ENCODE measurements at places on chromosomes 1 and 21. TPM values are rescaled to one million over a fixed set of nuclear protein-coding genes. Genes with fewer than 3 reads are reported as not detected.
A peak's percentile ranks its signal among the peaks of the same experiment; 100 is the strongest.

- H3K36me3 ChIP-seq = peaks cover 5% of the 10 kb centered on the region
- peak overlapping the region; percentile 97 for H3K27ac ChIP-seq
- DNase-seq = peak; percentile 34
- no peaks in the 10 kb centered on the region for H3K27me3 ChIP-seq
- H3K4me1 ChIP-seq = peaks cover 73% of the 10 kb centered on the region
These were observed 39.3 kb upstream of the EPS8L3 start for GRCh38 chr1:109802901-109803561.

GRCh38 chr1:93670141-93670540 lies 11.5 kb downstream of the BCAR3 start:
- peaks cover 5% of the 10 kb centered on the region for H3K27me3 ChIP-seq
- no peaks in the 10 kb centered on the region for H3K4me1 ChIP-seq
- no peak overlapping the region for H3K4me3 ChIP-seq
- no peaks in the 10 kb centered on the region for H3K36me3 ChIP-seq
- no peak overlapping the region for H3K27ac ChIP-seq

DNA sequence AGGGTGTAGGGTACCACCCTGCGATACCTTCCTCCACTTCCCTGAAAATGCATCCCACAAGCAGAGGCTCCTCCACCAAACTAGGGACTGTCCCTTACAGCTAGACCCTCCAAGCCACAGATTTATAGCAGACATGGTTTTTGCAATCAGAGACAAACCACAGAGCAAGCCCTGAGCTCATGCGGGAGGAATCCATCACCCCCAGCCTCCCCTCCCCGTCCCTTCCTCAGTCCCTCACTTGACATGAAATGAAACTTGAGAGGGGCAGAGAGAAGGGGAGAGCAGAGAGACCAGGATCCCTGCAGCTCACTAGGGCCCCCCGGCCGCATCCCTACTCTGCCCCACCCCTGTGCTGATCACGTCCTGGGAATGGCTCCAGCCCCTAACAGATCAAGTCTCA lies 94.9 kb downstream of the MRPL37 start:
- no peak for DNase-seq
- no peak overlapping the region for H3K4me3 ChIP-seq
- H3K36me3 ChIP-seq = peaks cover 3% of the 10 kb centered on the region
- H3K27me3 ChIP-seq = no peaks in the 10 kb centered on the region
- no peak overlapping the region for H3K27ac ChIP-seq

- H3K27ac ChIP-seq = no peak overlapping the region
- no peaks in the 10 kb centered on the region for H3K27me3 ChIP-seq
- DNase-seq = no peak
- peaks cover 3% of the 10 kb centered on the region for H3K4me1 ChIP-seq
- H3K36me3 ChIP-seq = no peaks in the 10 kb centered on the region
These were observed 43.6 kb downstream of the DMRTB1 start for GRCh38 chr1:53502641-53503432.

- no peaks in the 10 kb centered on the region for H3K36me3 ChIP-seq
- no peaks in the 10 kb centered on the region for H3K4me1 ChIP-seq
- DNase-seq = peak; percentile 4
- no peaks in the 10 kb centered on the region for H3K27me3 ChIP-seq
- no peak overlapping the region for H3K4me3 ChIP-seq
These were observed 26.4 kb downstream of the QSOX1 start for GRCh38 chr1:180181048-180181447.

DNA sequence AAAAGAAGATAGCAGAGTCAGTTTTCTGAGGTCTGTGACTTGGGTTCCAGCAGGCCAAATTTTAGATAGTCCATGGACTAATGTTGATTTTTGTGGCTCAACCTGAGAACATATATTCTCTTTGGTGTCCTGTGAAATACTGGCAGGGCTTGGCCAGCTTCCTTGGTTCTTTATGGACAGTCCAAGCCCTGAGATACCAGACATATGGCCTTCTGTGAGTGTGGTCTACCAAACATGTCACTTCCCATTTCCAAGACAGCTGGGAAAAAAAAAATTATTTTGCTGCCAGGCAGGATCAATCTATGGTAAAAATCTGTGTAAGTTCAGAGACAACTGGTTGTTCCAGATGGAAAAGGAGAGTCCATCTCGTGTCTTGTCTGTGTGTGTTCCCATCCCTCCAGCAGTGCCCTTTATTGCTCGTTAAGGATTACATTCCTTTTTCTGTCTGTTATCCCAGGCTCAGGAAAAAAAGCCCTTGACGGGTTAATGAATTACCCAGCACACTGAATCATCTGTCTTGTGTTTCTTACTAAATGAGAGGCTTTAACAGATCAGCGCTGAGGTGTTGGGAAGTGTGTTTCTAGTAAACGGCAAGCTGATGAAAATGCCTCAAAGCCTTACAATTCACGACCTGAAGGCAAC lies 33.4 kb upstream of the XPR1 start:
- H3K4me1 ChIP-seq = no peaks in the 10 kb centered on the region
- no peak overlapping the region for H3K27ac ChIP-seq
- H3K36me3 ChIP-seq = no peaks in the 10 kb centered on the region
- no peak for DNase-seq
- H3K4me3 ChIP-seq = no peak overlapping the region
- peaks cover 9% of the 10 kb centered on the region for H3K27me3 ChIP-seq

- no peaks in the 10 kb centered on the region for H3K27me3 ChIP-seq
- H3K27ac ChIP-seq = no peak overlapping the region
- H3K36me3 ChIP-seq = peaks cover 2% of the 10 kb centered on the region
- DNase-seq = no peak
- H3K4me1 ChIP-seq = no peaks in the 10 kb centered on the region
These were observed 77.4 kb downstream of the APP start for GRCh38 chr21:26093122-26093521.

- no peak overlapping the region for H3K4me3 ChIP-seq
- H3K27me3 ChIP-seq = no peaks in the 10 kb centered on the region
- DNase-seq = no peak
- no peaks in the 10 kb centered on the region for H3K36me3 ChIP-seq
- no peak overlapping the region for H3K27ac ChIP-seq
These were observed 81.1 kb upstream of the L1TD1 start for GRCh38 chr1:62113507-62113906.

CITED4 gene
- 15.0 TPM for total RNA-seq

URB2 gene
- total RNA-seq = 10.6 TPM

ARMH1 gene
- total RNA-seq = 95.7 TPM

C1orf159 gene
- total RNA-seq = 22.7 TPM

LAPTM5 gene
- total RNA-seq = 474 TPM

KIAA0040 gene
- 49.8 TPM for total RNA-seq

SLC30A10 gene
- total RNA-seq = not detected

OR2M3 gene
- not detected for total RNA-seq

PWP2 gene
- 4.5 TPM for total RNA-seq
